A549 (cell line): ENCODE measurements at places on chromosomes 11 and 22.

DNA sequence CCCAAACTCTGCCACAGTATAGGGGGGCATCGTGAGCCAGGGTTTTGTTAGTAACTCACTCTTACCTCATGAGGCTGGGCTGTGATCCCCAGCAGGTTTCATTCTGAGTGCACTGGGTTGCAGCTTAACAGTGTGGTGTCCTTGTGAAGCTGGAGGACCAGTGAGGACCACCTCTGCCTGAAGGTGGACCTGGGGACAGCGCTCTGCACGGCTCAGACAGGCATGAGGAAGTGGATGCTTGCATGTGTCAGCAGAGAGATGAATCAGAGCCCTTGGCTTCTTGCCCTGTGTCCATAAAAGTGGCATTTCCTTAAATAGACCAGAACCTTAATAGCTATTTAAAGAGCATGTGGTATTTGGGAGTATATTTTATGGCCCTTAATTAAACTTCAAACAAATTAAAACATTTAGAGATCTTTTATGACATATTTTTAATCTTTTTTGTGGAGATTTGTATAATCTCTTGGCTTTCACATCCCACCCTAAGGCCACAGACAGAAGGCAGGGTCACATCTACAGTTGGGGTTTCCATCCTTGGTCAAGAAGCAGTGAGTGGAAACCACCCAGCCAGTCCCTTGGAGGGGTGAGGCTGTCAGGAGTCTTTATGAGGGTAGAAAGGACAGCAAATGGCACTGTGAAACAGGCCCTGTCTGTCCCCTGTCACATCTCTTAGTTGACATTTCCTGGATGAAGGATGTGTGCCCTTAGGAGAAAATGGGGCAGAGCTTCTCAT lies 24.8 kb upstream of the ADORA2A start:
- peak; percentile 60 for DNase-seq

- DNase-seq, result no peak
Observed at GRCh38 chr11:16960250-16960649, 54.0 kb downstream of the PLEKHA7 start.

DNA sequence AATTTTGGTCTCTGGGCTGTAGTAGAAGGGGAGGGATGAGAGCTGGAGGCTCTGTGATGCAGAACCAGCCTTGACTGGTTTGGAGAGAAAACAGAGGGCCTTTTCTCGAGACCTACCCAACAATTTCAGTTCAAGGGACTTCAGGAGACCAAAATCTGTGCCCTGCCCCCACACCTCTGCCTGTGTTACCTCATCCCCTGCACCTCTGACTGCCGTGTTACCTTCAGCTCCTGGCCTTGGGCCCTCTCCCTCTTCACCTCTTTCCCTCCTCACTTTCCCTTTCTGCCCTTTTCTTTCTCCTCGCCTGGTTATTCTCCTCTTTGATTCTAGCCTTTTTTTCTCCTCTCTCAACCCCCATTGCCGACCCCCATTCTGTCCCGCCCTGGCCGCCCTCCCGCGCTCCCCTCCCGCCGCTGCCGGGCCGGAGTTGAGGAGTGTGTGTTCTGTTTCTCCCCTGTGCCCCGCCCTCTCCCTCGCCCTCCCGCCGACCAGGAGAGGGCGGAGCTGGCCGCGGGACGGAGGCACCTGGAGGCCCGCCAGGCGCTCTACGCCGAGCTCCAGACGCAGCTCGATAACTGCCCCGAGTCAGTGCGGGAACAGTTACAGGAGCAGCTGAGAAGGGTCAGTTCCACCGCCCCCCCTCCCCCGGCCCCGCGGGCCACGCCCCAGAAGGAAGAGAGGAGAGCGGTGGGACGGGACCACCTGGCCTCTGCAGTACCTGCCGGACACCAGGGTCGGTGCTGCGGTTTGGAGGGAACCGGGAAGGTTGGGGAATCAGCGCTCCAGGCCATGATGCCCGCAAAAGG lies 27.2 kb downstream of the PHLDB1 start:
- no peak for DNase-seq

DNA sequence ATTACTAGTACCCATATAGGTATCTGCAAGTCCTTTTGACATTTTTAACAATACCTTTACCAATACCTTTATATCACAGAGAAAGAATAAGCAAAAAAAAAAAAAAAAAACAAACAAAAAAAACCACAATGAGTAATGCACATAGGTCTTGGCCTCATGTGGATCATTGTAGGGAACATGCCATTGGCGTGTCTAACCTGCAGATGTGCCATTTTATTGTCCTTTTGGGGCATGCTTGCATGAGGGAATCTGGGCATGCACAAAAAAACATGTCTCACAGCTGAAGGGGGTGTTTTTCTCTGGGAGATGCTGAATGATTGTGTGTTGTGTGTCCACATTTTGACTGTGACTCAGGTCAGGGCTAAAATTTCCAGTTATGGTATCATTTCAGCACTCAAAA lies 361.6 kb downstream of the GUCY1A2 start:
- DNase-seq, result no peak

- DNase-seq, result no peak
Observed at GRCh38 chr11:35144806-35145205, 5.8 kb downstream of the CD44 start.

DNA sequence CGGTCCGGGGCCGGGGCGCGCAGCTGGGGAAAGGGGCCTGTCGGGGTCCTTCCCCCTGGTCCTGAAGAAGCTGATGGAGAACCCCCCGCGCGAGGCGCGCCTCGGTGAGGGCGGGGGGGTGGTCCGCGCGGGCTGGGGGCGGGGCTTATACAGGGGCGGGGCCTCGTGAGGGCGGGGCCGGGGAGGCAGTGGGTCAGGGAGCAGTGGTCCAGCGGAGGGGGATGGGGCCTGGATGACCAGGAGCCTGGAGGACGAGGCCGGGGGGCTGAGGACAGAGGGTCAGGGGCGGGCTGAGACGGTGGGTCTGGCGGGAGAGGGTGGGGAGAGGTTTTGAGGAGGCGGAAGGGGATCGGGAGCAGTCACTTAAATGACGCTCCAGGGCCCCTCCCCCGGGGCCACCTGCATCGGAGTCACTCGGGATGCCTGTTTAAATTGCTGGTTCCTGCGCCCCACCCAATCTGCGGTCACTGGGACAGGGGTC lies 396 bp downstream of the TEF start:
- DNase-seq, result peak; percentile 29

GRCh38 chr11:75697906-75698581 lies 19.6 kb upstream of the MOGAT2 start:
- no peak for DNase-seq

DNA sequence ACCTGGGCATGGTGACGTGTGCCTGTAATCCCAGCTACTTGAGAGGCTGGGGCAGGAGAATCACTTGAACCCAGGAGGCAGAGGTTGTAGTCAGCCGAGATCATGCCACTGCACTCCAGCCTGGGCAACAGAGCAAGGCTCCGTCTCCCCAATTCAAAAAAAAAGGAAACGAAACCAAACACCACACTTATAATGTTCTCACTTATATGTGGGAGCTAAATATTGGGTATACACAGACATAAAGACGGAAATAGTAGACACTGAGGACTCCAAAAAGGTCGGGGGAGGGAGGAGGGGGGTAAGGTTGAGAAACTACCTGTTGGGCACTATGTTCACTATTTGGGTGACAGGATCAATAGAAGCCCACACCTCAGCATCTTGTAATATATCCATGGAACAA lies 94.3 kb downstream of the GAB2 start:
- no peak for DNase-seq

DNA sequence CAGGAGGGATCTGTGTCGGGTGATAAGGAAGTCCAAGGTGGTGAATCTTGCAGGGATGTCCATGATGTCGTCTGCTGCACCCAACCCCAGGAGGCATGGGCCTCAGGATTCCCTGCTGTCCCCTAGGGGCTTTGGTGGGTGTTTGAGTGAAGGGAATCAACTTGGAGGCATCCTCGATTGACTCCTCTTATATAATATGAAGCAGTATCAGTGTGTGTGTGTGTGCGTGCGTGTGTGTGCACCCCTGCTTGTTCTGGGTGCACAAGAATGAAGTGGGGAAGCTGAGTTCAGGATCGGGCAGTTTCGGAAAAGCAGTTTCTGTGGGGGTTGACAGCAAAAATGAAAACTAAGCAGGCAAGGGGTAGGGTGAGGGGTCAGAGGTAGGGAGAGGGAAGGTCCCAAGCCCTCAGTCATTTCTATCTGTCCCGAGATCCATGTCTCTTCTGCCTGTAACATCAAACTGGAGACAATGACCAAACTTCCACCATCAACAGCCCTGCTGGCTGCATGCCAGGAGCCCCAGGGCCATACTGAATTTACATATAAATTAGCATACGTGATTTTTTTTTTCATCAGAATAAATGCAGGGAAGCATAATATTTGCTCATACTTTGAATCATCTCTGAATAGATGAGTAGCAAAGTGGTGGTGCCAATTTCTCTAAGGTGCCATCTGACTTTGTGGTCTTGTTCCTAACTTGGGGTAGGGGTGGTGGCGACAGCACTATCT lies 2.0 kb downstream of the NTM start:
- DNase-seq, result no peak

GRCh38 chr22:39388261-39389011 lies 11.1 kb upstream of the TAB1 start:
- DNase-seq, result peak; percentile 49

- no peak for DNase-seq
Observed at GRCh38 chr11:70225681-70226177, 22.6 kb downstream of the FADD start.

DNA sequence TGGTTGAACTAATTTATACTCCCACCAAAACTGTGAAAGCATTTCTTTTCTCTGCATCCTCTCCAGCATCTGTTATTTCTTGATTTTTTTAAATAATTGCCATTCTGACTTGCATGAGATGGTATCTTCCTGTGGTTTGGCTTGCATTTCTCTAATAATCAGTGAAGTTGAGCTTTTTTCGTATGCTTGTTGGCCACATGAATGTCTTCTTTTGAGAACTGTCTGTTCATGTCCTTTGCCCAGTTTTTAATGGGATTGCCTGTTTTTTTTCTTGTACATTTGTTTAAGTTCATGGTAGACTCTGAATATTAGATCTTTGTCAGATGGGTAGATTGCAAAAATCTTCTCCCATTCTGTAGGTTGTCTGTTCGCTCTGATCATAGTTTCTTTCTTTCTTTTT lies 46.1 kb downstream of the MS4A13 start:
- no peak for DNase-seq

DNA sequence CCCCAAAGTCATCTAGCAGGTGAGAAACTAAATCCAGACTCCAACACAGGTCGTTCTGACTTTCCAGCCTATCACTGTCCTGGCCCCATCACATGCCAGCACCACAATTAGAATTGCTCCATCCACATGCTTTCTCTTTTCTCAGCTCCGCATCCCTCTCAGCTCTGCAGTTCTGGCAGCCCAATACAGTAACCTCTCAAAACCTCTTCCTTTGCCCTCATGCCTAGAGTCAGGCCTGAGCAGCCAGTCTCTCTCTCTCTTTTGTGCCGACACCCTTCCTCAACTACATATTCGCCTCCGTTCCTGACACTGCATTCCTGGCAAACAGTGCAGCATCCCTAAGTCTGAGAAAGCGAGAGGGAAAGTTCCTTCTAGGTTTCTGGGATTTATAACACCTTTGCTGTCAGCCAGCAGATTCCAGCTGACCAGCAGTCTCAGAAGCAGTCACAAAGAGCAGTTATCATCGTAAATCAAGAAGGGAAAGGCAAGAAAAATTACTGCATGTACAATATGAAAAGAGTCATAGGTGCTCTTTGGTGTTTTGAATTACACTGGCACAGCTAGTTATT lies 258.0 kb downstream of the FAT3 start:
- no peak for DNase-seq

- no peak for DNase-seq
Observed at GRCh38 chr11:107276077-107276476, 181.5 kb downstream of the CWF19L2 start.

GRCh38 chr11:61693922-61694601 lies 13.9 kb downstream of the DAGLA start:
- DNase-seq, result no peak

DNA sequence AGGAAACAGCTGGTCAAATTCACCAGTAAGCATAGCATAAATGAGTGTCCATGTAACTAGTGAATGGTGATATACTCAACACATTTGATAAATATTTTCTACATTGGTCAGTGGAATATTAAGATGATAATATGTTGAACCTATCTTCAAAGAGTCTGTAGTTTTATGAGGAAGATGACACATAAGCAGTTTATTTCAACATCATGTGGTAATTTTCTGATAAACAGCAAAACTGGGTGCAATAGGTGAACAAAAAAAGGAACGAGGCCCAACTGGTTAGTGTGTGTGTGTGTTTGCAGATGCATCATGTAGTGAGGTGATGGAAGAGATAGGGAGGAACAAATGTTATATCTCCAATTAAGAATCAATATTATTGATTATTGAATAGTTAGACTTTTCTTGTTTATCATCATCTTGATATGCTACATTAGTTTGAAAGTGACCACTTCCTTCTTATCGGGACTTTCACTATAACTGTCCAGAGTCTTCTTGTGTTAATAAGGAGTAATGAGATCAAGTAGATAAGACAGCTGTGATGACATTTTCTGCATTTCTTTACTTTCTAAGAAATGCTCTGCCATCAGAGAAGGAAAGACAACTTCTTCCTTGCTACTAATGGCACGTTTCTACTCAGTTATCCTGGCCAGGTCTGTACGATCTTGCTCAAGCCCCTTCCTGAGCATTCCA lies 270.7 kb downstream of the ETS1 start:
- no peak for DNase-seq

GRCh38 chr11:34271727-34272126 lies 86.1 kb downstream of the ABTB2 start:
- no peak for DNase-seq

GRCh38 chr11:86066657-86067008 lies 2.3 kb downstream of the PICALM start:
- DNase-seq, result no peak

DNA sequence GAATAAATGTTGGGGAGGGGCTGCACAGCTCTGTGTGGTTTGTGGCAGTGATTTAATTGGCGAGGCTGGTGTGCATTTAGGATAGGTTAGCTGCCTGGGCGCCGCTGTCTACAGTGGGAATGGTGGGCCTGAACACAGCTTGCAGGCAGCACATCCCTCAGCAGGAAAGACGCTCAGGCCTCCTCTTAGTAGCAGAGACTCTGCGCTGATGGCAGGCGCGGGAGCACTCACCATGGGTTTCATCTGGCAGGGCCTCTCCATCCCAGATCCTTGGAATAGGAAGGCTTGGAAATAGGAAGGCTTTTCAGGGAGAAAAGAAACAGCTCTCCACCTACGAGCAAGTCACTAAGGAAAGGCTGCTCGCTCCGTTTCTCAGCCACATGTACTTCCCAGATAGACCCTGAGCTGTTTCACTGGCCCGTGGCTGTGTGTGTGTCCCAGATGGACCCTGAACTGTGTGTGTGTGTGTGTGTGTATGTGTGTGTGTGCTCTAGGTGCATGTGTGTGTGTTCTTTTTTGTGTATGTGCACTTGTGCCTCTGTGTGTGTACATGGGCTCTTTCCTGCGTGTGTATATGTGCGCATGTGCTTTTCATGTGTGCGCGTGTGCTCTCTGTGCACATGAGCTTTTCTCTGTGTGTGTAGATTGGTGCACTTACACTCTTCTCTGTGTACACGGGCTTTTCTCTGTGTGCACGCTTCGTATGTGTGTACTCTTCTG lies 144.0 kb downstream of the TBC1D22A start:
- DNase-seq, result no peak
